ENCODE measurements at places on chromosomes 16 and 17.

GRCh38 chr17:46056800-46057304, 57.8 kb downstream of the STH start:
- DNase-seq = no peak

GRCh38 chr17:50221266-50221863, 19.9 kb upstream of the COL1A1 start:
- DNase-seq = no peak

- no peak for DNase-seq
Observed at GRCh38 chr17:61152898-61153297, 246.7 kb upstream of the TBX2 start.

GRCh38 chr16:15636392-15636873, 6.5 kb downstream of the MARF1 start:
- DNase-seq = no peak

GRCh38 chr17:10105513-10106001, 92.8 kb downstream of the GAS7 start:
- DNase-seq = no peak

GRCh38 chr17:927611-928461, 51.7 kb downstream of the NXN start:
- DNase-seq = no peak

DNA sequence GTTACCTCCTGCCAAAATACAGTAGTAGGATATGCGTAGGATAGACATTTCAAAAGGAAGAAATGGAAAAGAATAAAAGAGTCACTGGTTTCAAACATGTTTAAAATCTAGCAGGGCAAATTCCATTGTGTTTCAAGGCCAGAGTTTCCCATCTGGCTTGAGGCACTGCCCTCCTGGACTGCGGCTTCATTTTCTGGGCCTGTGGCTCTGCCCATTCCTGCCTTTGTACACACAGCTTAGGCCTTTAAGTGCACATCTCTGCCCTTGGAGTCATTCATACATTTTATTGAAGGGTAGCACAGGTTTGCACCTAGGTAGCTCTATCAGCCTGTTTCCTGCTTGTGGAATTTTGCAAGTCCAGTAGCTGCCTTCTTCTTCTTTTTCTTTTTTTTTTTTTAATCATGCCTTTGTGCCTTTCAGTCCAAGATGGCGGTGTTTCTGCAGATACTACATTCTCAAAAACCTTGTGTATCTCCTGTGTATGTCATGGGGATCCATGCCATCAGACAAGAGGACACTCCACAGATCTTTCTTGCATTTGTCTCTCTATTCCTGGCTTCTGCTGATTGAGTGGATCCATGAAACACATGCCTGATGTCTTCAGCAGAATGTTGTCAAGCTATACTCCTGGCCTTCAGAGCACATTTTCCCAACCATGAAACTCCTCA, 282.9 kb downstream of the BCAS3 start:
- DNase-seq = no peak

DNA sequence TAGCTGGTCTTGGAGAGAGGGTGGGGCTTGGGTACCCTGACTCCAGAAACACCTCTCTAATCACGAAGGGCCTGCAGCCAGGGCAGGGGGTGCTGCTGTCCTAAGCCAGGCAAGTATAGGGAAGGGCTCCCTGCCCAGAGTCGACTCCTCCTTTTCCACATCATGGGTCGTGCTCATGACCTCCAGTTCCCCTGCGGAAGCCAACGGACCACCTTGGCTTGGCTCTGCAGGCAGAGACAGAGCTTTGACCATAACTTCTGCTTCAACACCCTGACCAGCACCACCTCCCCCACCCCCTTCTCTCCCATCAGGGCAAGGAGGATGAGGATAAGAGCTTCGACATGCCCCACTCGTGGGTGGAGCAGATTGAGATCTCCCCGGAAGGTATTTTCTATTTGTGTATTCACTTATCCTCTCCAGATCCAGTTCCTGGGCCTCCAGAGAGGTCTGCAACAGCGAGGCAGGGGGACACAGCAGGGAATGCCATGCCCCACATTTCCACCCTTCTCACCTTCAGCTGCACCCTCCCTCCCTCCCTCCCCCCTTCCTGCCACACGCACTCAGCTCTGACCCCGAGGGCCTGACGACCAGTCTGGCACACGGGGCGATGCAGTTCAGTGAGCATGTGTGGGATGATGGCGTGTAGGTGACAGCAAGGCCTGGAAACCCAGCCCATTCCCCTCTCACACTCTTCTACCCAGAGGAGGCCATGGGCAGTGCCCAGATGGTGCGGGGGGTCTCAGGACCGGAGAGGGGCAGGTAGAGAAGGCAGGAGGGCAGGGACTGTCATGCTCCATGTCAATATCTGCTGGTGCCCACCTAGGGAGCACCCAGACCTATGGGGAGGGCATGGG, 14.0 kb upstream of the KATNB1 start:
- no peak for DNase-seq

DNA sequence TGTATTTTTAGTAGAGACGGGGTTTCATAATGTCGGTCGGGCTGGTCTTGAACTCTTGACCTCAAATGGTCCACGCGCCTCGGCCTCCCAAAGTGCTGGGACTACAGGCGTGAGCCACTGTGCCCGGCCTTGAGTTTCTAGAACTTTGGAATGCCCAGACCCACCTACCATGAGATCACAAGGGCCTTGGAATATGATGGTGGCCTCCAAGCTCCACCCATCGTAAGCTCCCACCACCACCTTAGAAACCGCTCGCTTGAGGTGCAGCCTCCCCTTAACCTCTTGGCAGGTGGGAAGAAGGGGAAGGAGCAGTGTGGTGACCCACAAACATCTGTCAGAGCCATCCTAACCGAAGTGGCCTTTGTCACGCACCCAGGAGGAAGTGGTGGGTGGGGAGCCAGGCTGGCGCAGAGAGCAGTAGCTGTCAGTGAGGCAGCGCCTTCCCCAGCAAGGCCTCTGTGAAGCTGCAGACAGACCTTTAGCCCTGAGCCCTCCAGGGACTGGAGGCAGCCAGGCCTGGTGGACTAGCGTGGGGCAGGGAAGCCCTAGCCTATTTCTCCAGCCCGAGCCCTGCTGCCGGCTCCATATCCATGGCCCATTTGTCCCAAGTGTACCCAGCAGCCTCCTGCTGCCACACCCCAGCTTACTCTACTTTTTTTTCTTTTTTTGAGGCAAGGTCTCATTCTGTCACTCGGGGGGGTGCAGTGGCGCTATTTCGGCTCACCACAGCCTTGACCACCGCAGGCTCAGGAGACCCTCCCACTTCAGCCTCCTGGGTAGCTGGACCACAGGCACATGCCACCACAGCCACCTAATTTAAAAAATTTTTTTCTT, 13.1 kb upstream of the SEPHS2 start:
- DNase-seq = no peak

GRCh38 chr16:48444574-48444973, 59.4 kb upstream of the SIAH1 start:
- DNase-seq = peak; percentile 29

- no peak for DNase-seq
Observed at GRCh38 chr16:55515111-55515510, 6.2 kb downstream of the LPCAT2 start.

- DNase-seq = peak; percentile 58
Observed at GRCh38 chr17:17551361-17551760, 40.1 kb downstream of the PEMT start.

DNA sequence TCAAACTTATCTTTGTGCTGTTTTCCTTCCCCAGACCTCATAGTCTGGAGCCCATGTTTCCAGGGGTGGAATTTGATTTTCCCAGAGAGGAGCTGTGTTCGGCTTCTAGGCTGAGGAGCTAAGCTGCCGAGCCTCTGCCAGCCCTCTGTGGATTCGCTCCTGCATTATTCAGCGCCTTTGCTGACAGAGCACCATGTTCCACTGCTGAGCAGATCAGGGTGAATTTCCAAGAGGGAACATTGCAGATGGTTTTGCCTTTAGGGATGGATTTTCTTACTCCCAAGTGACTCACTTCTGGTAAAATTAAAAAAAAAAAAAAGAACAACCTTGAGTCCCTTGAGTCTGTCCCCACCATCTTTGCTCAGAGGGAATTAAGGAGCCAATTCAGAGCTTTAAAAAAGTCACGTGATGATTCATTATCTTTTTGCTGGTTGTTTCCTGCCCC, 229.5 kb downstream of the PRKCA start:
- DNase-seq = no peak

DNA sequence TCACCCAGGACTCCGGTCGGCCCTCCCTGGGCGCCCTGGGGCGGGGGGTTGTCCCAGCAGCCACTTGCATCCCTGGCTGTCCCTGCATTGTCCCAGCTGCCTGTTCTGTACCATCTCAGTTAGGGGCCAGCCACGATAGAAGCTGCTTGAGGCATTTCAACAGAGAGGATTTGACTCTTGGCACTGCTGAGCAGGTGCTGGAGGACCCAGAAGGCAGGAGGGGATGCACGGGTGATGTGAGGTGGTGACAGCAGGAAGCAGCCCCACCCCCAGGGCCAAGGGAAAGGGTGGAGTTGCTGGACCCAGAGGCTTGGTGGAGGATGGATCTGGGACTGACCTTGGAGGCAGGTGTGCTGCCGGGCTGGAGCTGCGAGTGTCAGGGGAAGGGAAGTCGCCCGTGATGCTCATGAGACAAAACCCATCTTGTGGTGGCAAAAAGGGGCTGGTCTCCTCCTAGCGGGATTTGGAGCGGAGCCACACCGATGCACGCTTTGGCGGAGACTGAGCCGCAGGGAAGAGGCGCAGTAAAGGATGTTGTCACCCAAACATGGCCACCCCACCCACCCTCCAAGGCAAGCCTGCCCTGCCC, 188.0 kb upstream of the GSE1 start:
- DNase-seq = no peak

GRCh38 chr17:77467521-77467920, 326.8 kb downstream of the SEC14L1 start:
- DNase-seq = no peak

DNA sequence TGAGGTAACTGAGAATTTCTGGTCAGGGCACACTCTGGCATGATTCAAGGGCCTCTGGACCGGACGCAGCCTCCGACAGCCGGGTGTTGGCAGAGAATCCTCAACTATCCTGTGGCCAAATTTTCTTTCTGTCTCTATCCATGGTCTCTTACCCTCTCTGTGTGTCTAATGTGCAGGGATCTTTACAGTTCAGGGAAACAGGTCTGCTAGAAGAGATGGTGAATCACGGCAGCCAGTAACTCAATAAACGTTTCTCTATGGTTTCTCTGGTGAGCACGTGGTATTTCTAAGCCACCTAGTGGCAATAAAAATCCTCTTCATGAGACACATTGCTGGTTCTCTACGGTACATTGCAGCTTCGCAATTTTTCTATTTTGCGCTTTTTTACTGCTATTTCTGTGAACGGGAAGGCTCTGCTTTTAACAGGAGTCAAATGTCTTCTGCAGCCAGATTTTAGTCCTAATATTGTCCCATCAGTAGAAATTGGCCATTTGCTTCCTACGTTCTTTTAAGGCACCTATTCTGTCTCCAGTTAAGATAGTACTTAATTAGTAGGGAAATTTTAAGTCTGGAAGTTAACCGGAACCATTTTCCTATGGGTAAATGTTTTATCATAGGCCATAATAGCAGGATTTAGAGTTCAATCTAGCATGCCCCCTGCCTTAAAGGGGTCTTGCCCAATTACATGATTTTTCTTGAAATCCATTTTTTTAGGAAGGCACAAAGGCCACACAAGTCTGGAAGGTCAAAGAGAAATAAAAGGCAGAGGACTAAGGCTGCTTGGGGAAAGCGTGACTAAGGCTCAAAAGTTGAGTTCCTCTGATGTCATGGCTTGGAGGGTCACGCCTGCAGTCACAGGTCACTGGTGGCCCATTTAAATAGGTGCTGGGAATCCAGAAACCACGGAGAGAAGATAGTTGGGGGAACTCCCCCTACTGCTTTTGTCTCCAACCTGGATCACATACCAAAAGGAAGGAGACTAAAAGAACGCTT, 31.5 kb downstream of the QPRT start:
- no peak for DNase-seq

- no peak for DNase-seq
Observed at GRCh38 chr16:66065925-66066324, 300.6 kb upstream of the CDH5 start.

GRCh38 chr16:56789360-56789759, 59.4 kb downstream of the NUP93 start:
- DNase-seq = no peak

GRCh38 chr16:29114574-29114973, 129.7 kb downstream of the LAT start:
- DNase-seq = no peak

DNA sequence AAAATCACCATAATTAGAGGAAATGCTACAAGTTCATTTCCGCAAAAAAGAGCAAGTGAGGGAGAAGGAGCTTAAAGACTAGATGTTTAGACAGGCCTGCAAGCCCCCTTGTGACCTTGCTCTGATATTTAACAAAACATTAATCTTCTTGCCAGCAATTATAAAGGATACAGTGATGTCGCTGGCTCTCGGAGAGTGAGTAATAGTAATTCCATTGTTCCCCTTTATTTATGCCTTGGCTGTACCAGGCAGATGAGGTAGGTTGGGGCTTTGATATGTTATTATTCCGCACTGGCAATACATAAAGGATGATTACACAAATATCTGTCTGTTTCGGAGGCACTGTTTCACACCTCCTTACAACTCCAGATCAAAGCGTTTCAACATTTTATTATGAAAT, 204.8 kb upstream of the SALL1 start:
- no peak for DNase-seq

GRCh38 chr17:70644096-70644495, 474.8 kb downstream of the KCNJ2 start:
- DNase-seq = no peak

GRCh38 chr16:67169642-67170167, 633 bp upstream of the NOL3 start:
- DNase-seq = peak; percentile 62

GRCh38 chr17:49018116-49018612, 21.0 kb downstream of the IGF2BP1 start:
- DNase-seq = no peak

DNA sequence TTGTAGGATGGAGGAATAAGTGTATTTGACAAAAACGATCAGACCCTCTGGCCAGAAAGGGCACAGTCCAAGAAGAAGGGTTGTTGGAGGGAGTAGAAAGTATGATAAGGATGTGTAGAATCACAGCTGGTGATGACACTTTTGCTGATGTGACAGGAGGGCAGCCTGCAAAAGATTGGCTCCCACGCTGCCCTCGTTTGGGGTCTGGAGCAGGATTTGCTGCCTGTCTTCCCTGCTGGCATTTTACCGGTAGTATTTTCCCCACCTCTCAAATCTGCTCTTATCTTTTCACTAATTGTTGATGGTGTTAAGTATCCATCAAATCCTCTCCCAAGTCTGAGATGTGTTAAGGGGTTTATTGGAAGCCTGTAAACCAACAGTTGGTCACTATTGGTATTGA, 208.8 kb downstream of the CCDC182 start:
- no peak for DNase-seq

DNA sequence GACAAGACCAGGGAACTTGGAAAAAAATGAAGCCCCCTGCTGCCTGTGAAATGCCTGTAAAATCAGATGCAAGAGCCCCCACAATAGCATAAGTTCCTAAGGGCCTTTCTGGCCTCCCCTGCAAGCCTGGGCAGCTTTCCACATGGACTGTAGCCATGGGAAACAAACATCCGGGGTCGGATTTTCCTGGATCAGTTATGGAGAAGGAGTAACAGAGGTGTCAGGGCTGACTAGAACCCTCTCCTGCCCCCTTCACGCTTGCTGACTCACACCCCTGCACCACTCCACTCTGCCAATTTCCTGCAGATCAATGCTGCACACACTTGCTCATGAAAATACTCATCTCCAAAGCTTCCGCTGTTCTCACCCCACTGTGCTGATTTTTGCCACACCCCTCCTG, 258.6 kb downstream of the CBLN1 start:
- DNase-seq = no peak

- DNase-seq = no peak
Observed at GRCh38 chr16:24440306-24440705, 99.1 kb upstream of the RBBP6 start.
